Activated T-helper 2 cell treated with anti-CD3 and anti-CD28 coated beads, Interferon-gamma antibody, Interleukin-2, Interleukin-4, amounts not matched to agents 10 μg/mL and 5 μg/mL and 100 μg/mL, durations not matched to agents 14 hours and 24 hours and 36 hours (primary cell): ENCODE measurements at places on chromosomes 5 and 9. TPM values are rescaled to one million over a fixed set of nuclear protein-coding genes. Genes with fewer than 3 reads are reported as not detected.

DNA sequence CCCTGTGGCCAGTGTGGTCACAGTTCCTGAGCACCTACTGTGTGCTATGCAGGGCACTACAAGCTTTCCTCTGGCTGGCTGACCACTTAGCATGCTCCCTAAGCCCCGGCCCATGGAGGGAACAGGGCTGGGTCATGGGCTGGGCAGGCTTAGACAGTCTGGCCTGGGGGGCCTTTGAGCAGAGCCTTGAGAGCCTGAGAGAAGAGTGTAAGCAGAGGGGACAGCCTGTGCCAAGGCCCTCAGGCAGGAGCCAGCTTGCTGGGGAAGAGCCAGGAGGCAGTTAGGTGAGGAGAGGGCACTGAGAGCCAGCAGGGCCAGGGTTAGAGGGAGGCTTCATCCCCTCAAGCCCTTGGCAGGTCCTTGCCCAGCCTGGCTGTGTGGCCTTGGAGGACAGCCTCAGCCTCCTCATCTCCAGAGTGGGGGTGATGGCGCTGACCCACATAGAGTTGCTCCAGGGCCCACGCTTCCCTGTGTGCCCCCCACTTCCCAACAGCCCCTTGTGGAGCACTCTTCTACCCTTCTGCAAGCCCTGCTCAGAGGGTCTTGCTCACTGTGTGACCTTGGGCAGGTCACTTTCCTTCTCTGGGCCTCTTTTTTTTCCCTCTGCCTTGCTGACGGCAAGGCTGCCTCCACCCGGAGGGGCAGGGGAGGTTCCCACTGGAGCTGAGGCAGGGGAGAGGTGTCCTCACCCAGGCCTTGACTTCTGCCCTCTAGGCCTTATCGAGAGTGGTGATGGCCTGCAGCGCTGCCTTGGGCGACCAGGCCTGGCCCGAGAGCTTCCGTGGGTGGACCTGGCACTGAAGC lies 107.1 kb downstream of the PHF2 start:
- peak; percentile 5 for DNase-seq

- DNase-seq, result no peak
These were observed 33.0 kb downstream of the SSBP2 start for GRCh38 chr5:81717860-81718259.

- DNase-seq, result no peak
These were observed 14.9 kb upstream of the TMEM252 start for GRCh38 chr9:68555437-68556150.

DNA sequence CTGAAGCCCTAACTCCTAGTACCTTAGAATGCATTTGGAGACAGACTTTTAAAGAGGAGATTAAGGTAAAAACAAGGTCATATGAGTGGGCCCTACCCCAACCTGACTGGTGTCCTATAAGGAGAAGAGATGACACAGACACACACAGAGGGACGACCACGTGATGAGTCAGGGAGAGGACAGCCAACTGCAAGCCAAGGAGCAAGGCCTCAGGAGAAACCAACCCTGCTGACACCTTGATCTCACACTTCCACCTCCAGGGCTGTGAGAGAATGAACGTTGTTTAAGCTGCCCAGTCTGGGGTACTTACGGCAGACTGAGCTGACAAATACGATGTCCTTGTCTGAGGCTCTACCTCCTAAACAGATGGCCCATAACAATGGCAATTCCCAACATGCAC lies 93.6 kb downstream of the ROR2 start:
- no peak for DNase-seq

- DNase-seq, result no peak
These were observed 27.2 kb downstream of the NDUFAF2 start for GRCh38 chr5:60972231-60972630.

DNA sequence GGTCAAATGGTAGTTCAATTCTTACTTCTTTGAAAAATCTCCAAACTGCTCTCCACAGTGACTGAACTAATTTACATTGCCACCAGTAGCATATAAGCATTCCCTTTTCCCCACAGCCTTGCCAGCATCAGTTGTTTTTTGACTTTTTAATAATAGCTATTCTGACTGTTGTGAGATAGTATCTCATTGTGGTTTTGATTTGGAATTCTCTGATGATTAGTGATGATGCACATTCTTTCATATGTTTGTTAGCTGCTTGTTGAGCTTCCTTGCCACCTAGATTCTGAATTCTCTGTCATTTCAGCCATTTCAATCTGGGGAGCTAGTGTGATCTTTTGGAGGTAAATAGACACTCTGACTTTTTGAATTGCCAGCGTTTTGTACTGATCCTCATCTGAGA lies 24.0 kb downstream of the CDK20 start:
- DNase-seq, result no peak

GRCh38 chr9:4985386-4986266 lies 554 bp downstream of the JAK2 start:
- peak; percentile 28 for DNase-seq

GRCh38 chr5:140041492-140042392 lies 1.4 kb downstream of the NRG2 start:
- no peak for DNase-seq

DNA sequence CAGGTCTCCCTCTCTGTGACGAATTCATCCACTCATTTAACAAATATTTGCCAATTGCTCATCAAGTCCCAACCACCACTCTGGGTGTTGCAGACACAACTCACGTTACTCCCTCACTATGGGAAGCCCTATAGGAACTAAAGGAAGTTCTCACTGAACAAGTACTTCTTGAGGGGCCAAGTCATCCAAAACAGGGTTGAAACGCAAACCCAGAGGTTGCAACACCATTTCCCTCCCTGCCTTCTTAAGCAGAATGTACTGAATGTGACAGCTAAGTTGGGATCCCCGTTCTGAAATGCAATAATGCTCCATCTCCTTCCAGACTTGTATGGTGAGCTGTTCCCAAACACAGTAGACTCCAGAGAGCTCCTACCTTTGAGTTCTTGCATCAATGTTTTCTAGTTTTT lies 34.3 kb downstream of the EPB41L4B start:
- no peak for DNase-seq

GRCh38 chr5:10760096-10760920 lies 726 bp downstream of the DAP start:
- DNase-seq, result peak; percentile 29

DNA sequence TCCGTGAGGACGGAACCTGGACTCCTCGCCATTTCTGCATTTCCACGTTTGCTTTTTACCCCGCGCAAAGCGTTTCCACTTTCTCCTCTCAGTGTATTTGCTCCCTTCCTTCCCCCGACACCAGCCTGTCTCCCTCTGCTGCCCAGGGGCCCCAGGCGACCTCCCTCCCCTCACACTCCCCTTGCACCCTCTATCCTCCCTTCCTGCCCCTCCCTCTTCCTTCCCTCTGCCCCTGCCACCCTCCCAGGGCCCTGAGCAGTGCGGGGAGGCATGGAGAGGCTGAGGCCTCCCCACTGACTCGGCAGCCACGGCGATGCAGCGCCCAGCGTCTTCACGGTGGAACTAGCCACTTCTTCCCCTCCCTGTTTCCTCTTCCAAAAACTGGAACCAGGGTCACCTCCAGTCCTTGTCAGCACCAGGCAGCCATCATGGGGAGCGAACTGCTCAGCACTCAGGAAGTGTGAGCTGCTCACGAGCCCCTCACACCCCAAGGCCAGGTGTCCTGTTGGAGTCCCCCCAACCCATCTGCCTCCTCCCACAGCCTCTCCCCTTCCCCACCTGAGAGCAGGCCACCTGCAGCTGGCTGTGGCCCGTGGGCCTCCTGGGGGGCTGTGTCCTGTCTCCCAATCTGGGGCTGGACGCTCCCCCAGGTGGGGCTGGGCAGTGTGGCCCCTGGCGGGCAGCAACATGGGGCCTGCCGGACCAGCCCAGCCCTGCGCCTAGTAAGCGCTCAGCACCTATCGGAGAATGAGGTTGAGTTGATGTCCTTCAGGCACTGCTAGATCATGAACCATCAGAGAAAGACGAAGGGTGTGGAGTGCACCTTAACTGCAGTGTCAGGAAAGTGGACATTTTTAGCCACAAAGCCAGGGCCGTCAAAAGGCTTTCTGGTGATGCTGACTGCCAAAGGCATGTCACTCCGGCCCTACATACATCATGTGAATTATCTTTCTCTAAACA lies 17.5 kb downstream of the UBE2QL1 start:
- DNase-seq, result no peak

- no peak for DNase-seq
These were observed 98.4 kb downstream of the MED27 start for GRCh38 chr9:131981116-131981776.

DNA sequence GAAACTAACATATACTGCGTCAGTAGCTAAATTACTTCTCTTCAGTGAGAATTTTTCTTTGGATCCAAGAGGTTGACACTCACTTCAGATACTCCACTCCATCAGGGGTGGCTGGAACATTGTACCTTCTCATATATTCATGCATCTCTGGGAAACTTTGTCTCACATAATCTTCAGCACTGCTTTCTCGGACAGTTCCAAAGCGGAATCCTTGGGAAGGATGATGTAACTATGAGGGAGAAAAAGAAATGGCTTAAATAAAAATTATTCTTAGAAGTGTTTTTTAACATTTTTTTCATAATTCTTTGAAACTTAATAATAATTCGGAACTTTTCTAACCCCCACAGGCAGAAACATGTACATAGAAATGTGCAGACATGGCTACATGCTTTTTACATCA lies 33.4 kb upstream of the PPP3R2 start:
- no peak for DNase-seq

GRCh38 chr5:67809589-67809988 lies 406.0 kb upstream of the PIK3R1 start:
- no peak for DNase-seq

- DNase-seq, result no peak
These were observed 1236.6 kb downstream of the MAT2B start for GRCh38 chr5:164742025-164742424.

GRCh38 chr5:180467028-180467975 lies 26.9 kb upstream of the CNOT6 start:
- no peak for DNase-seq

Gene PDLIM4
- 1.2 and 2.0 TPM in 2 replicates for total RNA-seq

Gene HMMR
- total RNA-seq, result 39.3 and 40.3 TPM in 2 replicates

Gene ANGPTL2
- total RNA-seq, result not detected in 2 replicates

Gene WDR5
- total RNA-seq, result 54.0 and 58.9 TPM in 2 replicates

Gene PCDHB8
- total RNA-seq, result not detected in 2 replicates

Gene SLC12A2
- total RNA-seq, result 19.7 and 21.9 TPM in 2 replicates

Gene ARHGEF39
- total RNA-seq, result 11.1 and 12.3 TPM in 2 replicates

Gene HACD4
- total RNA-seq, result 2.2 and 2.4 TPM in 2 replicates

Gene CER1
- not detected in 2 replicates for total RNA-seq
